ENCODE measurements at places on chromosomes 7 and 10. TPM values are rescaled to one million over a fixed set of nuclear protein-coding genes. Genes with fewer than 3 reads are reported as not detected.

DNA sequence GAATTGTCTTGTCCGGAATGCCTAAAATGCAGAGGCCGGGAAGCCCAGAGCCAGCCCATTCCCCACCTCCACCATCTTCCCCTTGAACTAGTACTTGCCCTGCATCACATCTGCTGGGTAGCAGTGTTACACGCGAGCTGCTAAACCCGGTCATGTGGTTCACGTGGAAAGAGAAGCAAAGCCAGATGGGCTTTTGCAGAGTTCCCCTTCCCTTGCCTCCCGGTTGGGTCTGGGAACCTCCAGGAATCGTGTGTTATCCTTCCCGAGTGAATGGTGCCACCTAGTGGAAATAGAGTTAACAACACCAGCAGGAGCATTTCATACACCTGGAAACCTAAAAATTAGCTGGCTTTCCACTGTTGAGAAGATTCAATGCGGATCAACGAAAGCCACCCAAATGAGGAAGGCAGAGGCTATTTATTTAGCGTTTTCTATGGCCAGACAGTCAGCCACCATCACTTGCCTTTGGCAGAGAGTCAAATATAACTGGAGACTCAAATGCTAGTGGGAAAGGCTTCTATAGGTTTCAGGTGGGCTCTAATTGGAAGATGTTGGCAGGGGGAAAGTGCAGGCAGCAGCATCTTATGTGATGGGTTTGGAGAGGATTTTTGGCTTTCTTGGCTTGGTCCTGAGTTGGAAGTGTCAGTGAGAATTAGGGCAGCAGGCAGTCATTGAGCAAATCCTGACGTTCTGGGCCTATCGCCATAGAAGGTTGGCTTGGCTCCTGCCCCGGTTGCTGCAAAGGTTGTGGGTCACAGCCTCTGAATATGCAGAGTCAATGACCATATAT lies 12.9 kb upstream of the DENND2A start:
- DNase-seq, result peak; percentile 89

NUTM2D gene
- 1.5 TPM for total RNA-seq

GRCh38 chr10:47419421-47419820 lies 35.3 kb upstream of the ZNF488 start:
- no peak for DNase-seq

GRCh38 chr10:73635781-73636180 lies 5.5 kb downstream of the MYOZ1 start:
- peak; percentile 26 for DNase-seq

CPA4 gene
- total RNA-seq, result 28.2 TPM

- DNase-seq, result no peak
Observed at GRCh38 chr7:133118261-133118660, 36.4 kb upstream of the CHCHD3 start.

GRCh38 chr10:105252911-105253310 lies 611.8 kb downstream of the SORCS3 start:
- DNase-seq, result no peak

NRAP gene
- not detected for total RNA-seq

DNA sequence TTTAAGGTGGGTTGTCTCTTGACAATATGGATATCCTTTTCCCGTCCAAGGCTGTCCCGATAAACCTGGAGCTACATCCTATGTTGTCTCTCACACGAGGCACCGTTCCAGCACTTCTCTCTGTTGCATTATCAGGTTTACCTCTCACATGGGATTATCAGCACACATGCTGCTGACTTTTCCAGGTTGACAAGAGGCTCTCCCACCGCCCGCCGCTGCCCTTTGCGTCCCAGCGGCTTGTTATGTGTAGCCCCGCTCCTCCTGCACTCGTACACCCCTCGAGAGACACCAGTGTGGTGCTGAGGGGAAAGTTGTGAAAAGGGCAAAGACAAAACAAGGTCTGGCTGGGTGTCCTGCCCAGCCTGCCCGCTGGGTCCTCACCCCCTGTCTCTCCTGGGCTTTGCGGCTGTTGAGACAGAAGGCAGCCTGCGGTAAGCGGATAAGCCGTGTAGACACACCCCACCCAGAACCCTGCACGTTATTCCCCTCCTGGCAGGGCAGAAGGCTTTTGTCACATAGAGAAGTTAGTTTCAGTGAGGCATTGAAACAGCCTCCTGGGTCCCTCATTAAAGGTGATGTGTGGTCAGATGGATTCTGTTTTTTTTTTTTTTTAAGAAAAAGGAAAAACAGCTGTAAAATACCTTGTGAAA lies 38.7 kb downstream of the UBE3C start:
- no peak for DNase-seq

DNA sequence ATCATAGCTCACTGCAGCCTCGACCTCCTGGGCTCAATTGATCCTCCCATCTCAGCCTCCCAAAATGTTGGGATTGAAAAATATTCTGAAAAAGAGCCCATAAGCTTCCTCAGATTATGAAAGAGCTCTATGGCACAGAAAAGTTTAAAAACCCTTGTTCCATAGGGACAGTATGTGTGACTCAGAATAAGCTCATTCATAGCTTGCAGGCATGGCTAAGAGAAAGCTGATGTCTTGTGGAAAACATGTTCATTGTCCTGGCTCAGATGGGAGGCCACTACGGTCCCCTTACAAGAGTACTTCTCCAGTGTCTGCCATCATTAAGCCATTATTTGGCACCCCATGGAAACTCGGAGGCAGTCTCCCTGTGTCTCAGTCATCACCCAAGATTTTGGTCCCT lies 64.0 kb downstream of the CCDC3 start:
- DNase-seq, result no peak

DNA sequence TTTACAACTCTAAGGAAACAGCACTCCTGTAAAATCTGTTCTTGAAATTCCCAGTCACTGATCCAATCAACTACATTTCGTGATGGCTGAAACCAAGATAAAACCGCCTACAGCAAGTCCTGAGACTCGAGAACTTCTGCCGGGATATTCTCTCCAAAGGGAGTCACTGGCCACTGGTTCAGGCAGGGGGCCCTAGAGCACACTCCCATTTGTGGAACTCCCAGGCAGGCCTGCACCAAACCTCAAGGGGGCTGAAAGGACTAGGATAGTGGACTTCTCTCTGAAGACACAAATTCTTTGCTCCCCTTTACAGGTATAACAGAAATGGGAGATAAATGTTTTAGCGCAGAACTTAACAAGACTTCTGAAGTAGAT lies 16.3 kb downstream of the CYTH3 start:
- DNase-seq, result no peak

GRCh38 chr10:95256268-95256667 lies 34.5 kb downstream of the PDLIM1 start:
- DNase-seq, result no peak

DNA sequence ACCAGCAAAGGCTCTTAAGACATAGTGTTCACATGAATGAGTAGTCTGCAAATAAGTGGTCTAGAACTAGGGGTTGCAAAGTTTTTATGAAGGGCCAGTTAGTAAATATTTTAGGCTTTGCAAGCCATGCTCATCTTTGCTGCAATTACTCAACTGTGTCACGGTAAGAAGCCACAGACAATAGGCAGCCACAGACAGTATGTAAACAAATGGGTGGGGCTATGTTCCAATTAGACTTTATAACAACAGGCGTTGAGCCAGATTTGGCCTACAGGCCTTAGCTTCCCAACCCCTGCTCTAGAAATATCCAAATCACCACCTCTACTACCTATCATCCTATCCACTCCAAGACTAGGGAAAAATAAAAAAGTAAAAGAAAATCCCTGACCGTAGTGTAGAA lies 9.2 kb downstream of the IKZF5 start:
- DNase-seq, result no peak

SUN3 gene
- total RNA-seq, result not detected

DNA sequence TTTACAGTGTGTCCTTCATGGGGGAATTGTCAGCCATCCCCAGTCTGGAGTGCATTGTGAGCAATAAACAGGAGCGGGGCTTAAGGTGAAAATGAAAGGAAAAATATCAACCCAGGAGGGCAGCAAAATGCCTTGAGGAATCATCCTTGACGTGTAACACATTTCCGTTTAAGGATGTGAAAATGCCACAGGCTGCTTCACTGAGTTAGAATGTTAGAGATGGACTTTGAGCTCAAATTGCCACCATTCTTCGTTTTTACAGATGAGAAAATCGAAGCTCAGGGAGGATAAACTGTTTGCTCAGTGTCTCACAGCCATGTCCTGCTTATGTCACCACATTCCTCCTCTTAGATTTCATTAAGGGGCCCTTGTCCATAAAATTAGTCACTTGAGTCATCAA lies 23.1 kb downstream of the SORCS3 start:
- DNase-seq, result no peak

GRCh38 chr10:79411546-79412495 lies 33.6 kb downstream of the ZCCHC24 start:
- DNase-seq, result peak; percentile 66

AS3MT gene
- 6.2 TPM for total RNA-seq

DNA sequence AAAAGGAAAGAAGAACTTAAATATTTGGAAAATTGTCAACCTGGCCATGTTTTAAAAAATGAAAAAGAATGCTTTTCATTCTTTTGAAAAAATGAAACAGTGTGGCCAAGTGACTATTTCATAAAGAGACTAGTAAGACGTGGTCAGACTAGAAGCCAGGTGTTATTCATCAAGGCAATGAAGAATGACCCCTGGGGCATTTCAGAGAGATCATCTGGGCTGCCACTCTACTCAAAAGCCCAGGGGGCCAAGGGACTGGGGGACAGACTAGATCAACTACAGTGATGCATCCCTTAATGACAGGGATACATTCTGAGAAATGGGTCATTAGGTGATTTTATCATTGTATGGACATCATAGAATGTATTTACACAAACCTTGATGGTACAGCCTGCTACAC lies 199.4 kb downstream of the STK31 start:
- DNase-seq, result no peak

DNA sequence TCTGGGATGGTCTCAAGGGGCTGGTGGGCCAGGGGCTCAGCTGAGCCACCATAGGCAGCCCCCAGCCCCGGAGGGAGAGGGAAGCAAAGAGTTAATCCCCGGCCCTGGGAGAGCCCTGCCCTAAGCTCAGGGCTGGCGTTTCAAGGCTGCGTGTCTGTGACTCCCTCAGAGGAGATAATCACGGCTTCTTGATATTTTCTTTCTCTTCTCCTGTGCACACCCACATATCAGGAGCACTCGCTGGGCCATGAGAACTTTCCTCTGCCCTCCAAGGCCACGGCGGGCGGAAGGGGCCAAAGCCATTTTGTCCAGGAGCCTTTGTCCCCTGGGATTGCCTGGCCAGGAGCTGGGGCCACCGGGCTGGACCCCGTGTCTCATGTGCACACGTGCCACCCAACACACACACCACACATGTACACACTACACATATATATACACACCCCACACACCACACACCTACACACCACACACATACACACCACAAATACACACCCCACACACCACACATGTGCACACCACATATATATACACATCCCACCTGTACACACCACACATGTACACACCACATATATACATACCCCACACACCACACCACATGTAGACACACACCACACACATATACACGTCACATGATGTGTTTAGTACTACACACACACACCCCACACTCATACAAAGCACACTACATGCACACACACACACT lies 16.9 kb downstream of the VENTX start:
- DNase-seq, result no peak

DNA sequence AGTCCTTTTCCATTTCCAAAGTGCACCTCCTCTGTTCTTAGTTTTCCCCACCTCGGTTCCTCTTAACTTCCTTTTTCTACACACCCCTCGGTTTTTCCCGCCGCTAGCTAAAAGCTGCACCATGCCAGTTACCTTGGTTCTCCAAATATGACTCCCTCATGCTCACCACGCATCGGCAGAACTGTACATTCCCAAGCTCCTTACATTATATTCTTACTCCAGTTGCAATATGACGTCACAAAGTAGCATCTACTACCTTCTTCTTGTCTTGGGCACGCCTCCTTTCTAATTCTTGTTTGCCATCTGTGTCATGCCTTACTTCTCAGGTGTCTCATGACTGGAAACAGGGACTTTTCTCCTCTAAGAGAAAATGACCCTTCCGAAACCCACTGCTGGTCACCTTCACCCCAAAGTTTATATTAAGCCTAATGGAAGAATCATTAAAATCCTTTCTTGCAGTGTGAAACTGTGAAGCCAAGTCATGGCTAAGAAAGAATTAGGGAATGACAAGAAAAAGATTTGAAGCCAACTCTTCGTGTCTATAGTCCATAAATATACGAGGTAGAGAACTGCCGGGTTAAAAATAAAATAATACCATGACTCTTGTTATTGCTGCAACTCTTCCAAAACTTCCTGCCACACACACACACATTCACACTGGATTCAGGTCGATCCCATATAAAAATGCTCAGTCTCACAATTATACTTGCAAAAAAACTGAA lies 1.7 kb downstream of the ESYT2 start:
- peak; percentile 84 for DNase-seq

GRCh38 chr7:20075992-20076820 lies 141.0 kb downstream of the MACC1 start:
- DNase-seq, result no peak

SLC39A12 gene
- not detected for total RNA-seq

- peak; percentile 37 for DNase-seq
Observed at GRCh38 chr10:32005050-32005449, 51.2 kb downstream of the KIF5B start.

DNA sequence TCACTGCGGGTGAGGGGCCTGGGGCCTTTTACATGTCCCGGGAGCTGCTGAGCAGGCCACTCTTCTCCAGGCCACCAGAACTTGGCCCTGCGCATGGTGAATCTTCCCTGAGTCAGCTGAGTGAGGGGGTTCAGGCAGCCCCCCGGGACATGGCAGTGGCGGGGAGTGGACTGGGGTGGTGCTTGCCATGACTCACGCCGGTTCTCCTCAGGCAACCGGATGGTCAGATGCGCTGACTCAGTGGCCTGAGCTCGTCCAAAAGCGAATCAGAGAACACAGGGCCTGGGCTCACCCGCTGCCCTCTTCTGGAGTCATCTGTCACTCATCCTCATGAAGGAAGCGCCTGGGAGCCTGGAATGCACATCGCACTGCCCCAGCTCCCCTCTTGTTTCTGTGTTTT lies 33.5 kb downstream of the HTRA1 start:
- peak; percentile 97 for DNase-seq

DNA sequence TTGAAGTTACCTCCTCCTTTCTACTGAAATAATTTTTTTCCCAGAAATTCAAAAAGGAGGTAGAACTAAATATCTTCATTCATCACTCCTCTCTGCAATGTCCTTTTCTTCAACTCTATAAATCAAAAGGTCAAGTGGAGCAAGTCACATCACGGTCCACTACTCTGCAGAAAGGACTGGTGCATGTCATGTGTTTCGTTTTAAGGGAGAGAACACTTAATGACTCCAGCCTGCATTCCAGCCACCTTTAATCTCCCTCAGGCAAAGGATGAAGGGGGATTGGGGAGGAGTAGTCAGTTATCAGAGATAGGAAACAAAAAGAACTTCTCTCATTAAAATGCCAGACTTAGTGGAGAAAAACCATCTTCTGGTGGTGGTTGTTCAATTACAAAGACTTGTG lies 78.9 kb downstream of the ANK3 start:
- DNase-seq, result no peak

- DNase-seq, result no peak
Observed at GRCh38 chr10:7971949-7972348, 82.5 kb upstream of the GATA3 start.

All from osteoblast (primary cell).